ENCODE measurements at places on chromosomes 12 and 14. TPM values are rescaled to one million over a fixed set of nuclear protein-coding genes. Genes with fewer than 3 reads are reported as not detected.

OR4N5 gene
- total RNA-seq, result not detected

CNPY2 gene
- 120 TPM for total RNA-seq

PTCSC3 gene
- not detected for total RNA-seq

SCNN1A gene
- 15.6 TPM for total RNA-seq

EPYC gene
- not detected for total RNA-seq

RHOJ gene
- not detected for total RNA-seq
